Activated CD4-positive, alpha-beta T cell treated with anti-CD3 and anti-CD28 coated beads for 48 hours (primary cell): ENCODE measurements at places on chromosomes 1 and 21.

- no peak for DNase-seq
Observed at GRCh38 chr21:39384674-39385298, 35.9 kb upstream of the HMGN1 start.

- DNase-seq: no peak
Observed at GRCh38 chr1:69288416-69288815, 279.3 kb upstream of the LRRC7 start.

- DNase-seq: no peak
Observed at GRCh38 chr1:241235256-241235897, 121.6 kb downstream of the RGS7 start.

DNA sequence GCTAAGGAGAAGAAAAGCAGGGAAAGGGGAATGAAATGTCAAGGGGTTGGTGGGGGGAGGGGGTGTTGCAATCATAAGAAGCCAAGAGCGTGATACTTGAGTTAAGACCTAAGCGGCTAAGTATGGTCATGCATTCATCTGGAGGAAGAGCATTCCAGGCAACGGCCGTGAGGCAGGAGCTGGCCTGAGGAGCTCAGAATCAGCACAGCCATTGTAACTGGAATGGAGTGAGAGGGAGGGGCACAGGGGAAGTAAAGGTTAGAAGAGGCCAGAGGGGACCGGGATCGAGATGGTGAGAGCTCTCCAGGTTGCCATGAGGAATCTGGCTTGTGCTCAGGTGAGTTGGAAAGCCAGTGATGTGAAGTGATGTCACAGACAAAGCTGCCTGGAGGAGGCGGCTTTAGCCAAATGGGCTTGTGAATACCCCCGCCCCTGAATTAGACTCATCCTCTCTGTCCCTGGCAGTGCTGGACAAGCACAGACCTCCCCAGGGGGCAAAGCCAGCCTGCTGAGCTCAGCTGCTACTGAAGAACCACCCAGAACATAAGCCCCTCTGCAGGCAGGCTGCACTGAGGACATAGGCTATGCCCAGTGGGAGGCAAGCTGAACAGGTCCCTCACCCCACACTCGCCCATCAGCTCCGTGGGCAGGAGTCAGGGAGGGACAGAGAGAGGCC is 61.1 kb upstream of the LAPTM5 start:
- DNase-seq: no peak

DNA sequence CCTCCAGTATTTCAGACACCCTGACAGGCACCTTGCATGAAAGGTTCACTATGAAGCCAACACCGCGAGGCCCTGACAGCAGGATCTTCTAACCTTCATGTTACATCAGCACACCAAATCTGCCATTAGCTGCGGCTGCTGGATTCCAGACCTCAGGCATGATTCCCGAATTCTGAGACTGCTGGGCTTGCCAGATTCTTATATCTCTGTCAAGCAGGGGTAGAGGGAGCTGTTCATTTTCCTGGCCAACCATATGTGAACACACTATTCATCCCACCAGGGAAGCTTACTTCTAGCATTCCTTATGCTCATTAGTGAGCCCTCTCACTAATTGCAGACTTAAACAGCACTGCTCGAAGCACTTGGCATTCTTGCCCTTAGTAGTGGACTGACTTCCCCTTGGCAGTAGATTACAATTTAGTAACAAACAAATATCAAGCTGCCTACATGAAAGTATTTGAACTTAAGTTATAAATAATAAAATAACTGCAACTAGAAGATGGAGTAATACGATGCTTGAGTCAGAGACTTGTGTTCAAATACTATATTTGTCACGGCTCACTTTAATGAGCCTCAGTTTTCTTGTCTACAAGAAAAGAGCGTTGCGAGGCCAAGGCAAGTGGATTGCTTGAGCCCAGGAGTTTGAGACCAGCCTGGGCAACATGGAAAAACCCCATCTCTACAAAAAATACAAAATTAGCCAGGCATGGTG is 43.3 kb downstream of the NID1 start:
- no peak for DNase-seq

GRCh38 chr1:187838335-187839293 is 1009.9 kb downstream of the PLA2G4A start:
- DNase-seq: no peak

DNA sequence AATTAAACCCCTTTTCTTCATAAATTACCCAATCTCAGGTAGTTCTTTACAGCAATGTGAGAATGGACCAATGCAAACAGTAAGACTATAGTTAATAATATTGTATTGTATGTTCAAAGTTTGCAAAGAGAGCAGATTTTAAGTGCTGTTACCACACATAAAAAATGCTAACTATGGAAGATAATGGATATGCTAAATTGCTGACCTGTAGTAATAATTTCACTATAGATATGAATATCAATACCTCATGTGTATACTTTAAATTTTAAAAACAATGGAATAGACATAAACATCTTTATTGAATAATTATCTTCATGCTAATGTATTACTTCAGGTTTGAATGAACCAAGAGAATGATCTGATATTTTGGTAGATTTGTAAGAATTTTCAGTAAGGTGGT is 552.4 kb upstream of the CHRM3 start:
- no peak for DNase-seq

GRCh38 chr1:59008599-59009347 is 224.9 kb upstream of the JUN start:
- DNase-seq: peak; percentile 10

DNA sequence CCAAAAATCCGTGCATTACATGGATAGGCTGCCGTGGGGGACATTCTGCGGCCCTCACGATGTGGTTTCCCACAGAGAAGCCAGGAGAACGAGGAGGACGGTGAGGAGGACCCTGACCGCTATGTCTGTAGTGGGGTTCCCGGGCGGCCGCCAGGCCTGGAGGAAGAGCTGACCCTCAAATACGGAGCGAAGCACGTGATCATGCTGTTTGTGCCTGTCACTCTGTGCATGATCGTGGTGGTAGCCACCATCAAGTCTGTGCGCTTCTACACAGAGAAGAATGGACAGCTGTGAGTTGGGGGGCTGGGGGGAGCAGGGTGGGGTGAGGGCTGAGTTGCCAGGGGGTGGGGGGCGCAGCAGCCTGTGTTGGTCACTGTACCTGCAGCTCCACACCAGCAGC is 13.2 kb downstream of the PSEN2 start:
- no peak for DNase-seq

DNA sequence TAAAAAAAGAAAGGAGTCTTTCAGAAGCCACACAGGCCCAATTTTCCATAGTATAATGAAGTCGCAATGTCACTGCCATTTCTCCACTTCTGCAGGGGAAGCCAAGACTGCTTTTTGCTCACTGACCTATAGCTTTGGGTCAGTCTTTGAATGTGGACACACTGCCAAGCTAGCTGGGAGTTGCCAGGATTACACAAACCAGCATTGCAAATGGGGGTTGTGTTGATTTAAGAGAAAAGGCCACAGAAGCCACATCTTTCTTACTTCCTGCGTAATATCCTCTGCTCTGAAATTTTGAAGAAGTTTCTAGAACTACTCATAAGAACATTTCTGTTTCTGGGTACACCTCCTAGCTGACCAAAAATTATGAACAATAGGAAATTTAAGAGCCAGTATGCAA is 45.8 kb upstream of the SAMSN1 start:
- no peak for DNase-seq

DNA sequence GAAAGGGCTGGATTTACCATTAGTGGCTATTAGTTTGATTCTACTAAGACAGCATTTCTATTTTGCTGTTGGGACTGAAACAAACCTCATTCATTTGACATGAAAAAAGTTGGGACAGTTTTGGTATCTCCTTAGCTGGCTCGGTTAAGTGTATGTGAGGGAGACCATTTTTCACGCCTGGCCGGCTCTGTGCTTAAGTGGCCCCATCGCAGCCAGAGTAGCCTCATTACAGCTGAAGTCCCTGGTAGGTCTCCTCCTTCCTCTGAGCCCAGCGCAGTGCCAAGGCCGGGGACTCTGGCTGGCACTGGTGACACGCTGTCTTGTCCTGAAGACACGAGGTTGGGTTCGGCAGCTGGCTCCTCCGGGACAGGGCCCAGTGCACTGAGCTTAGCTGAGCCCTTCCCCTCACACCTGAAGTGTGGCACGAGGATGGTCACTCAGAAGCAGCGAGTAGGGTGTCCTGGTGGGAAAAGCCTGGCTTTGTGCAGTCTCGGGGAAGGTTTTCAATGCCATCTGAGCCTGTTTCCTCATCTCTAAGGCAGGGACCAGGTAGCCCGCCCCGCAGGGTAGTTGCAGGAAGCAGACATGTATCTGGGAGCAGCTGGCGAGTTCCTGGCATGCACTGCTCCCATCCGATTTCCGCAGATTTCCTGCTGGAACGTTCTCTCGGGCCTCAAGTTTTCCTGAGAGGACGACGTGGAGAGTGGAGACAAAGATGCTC is 196.5 kb downstream of the DYRK1A start:
- DNase-seq: peak; percentile 40

DNA sequence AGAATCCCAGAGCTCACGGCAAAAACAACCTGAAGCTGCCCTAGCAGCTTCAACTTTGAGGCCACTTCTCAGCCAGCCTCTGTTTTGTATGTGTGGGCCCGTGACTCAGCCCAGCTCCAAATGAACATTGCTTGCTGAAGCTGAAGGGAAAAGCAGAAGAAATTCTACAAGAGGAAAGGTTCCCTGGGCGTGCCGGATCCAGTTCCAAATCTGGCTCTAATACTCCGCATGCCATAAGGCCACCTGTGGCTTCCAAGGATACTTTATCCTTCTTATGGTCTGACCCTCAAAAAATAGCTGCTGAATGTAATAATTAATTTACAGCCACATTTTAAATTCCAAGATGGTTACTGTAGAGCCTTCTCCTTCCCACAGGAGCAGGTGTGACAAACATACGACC is 24.3 kb downstream of the TSPAN2 start:
- DNase-seq: no peak

DNA sequence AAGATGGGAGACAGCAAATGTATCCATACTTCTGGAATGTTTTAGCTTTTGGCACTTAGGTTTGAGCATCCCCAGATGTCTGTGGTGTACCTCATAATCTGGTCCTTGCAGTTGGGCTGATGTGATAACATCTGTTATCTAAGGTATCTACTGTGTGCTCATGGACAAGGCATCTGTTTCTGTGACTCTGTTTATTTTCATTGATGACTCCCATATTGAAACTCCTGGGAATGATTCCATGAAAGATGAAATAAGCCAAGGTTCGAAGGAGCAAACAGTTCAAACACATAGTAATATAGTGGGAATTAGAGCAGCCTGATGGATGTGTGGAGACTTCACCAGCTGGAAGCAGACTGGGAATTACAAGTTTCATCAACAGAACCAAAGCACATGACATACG is 20.7 kb upstream of the TRIM45 start:
- DNase-seq: no peak

DNA sequence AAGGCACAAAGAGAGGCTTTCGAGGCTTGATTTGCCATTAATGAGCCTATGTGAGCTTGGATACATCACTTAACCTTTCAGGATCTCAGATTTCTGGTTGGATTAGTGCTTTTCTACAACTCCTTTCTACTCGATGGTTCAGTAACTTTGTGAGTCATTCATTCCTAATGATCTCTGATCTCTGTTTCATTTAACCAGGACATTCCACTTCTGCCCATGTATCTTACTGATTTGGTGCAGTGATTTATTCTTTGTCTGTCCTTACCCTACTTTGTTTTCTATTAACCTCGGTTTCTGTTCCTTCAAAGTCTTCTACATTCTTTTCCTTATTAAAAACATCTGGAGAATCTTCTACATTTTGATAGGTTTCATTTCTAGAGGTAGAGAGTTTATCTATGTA is 94.6 kb upstream of the ZBTB18 start:
- no peak for DNase-seq

DNA sequence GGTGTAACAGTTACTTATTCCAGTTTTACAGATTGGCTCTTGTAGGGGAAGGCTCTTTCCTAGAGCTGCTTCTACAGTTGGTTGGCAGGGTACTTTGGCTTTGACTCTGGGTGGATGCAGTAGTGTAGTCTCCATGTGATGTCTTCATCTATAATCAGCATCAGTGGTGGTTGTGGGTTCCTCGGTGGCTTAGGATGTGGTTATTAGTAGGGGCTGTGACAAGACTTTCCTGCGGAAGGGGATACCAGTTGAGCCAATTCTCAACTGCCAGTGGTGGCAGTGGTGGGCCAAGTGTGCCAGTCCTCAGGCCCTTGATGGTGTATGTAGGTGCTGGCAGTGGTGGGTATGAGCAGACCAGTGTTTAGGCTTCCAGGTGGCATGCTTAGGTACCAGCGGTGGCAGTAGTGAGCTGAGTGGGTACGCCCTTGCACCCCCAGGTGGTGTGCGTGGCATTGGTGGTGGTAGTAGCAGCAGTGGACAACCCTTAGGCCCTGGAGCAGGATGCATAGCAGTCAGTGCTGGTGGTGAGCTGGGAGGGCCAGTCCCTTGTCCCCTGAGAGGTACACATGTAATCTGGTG is 27.2 kb upstream of the KLF18 start:
- no peak for DNase-seq

GRCh38 chr1:153563991-153564390 is 1.7 kb downstream of the S100A2 start:
- no peak for DNase-seq

GRCh38 chr1:11997081-11997850 is 17.0 kb downstream of the MFN2 start:
- no peak for DNase-seq

- DNase-seq: no peak
Observed at GRCh38 chr1:103516693-103517092, 8.8 kb upstream of the RNPC3 start.

GRCh38 chr1:229885568-229886495 is 181.2 kb upstream of the GALNT2 start:
- DNase-seq: no peak

- peak; percentile 3 for DNase-seq
Observed at GRCh38 chr1:77888081-77888780, at the start of gene NEXN. Gene NEXN, plus strand, starts transcription at chr1:77888624. Its CDS starts 27,483 bp downstream, at chr1:77916107.

GRCh38 chr1:218339267-218339831 is 5.8 kb upstream of the TGFB2 start:
- no peak for DNase-seq

DNA sequence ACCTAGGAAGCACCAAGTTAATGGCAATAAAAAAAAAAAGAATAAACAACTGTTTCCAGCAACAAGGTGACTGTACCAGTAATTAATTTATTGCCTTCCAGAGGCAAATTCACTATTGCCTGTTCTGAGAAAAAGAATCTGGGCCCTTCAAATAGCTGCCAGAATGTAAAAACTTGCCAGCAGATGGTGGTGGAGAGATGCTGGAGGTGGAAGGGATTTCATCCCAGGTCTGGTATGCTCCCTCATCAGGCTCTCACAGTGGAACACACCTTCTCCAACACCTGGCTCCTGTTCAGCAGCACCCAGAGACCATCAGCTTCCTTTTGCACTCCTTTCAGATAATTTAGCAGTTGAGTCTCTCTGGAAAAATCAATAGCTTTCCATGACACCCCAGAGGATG is 792.9 kb upstream of the ADAMTS5 start:
- DNase-seq: no peak

DNA sequence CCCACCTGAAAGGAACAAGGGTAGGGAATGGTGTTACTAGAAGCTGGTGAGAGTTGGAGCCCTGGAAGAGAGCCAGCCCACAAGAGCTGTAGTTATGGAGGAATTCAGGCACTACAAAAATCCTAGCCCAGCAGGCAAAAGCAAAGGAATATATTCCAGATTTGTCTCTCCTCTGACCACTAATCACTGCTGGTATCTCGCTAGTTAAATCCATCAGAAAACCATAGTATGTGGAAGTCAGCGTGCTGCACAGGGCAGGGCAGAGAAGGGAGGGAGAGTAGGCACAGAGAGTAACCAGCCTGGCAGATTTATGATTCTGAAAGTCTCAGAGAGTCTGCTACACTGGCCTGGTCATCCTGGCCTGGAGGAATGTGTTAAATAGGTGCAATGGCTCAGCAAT is 88.6 kb downstream of the SELENOF start:
- DNase-seq: no peak

- no peak for DNase-seq
Observed at GRCh38 chr1:36843027-36843426, 191.3 kb downstream of the GRIK3 start.
